ENCODE measurements at places on chromosomes 11 and 22.

- no peak for DNase-seq
Measured at GRCh38 chr11:101444164-101444563, 139.6 kb downstream of the TRPC6 start.

DNA sequence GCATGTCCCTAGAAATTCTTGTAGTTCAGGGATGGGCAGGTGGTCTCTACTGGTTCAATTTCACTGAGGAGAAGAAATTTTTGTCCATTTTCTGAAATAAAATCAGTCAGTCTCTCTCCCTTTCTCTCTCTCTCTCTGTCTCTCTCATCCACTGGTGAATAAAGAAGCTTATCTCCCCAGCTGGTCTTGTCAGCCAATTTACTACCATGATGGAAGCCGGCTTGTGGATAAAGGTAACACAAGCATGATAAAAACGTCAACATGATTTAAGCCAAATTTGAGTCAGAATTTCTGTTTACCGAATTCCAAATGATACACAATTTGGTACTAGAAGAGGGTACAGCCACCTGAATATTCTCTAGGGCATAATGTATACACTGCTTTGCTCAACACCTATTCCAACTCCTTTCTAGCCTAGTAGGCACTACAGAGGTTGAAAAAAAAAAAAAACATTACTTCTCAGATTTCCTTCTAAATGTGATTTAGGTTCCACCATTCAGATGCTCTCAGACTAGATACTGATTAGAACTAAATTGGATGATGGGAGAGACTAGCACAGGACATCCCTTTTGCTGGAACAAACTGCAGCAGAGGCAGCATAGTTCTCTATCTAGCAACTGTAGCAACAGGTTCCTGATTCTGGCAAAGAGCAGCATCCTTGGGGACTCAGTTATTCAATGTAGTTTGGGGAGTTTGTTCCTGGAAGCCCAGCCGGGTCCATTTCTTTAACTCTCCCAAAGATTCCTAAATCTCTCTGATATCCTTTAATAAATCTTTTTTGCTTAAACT, 18.8 kb downstream of the PAK1 start:
- no peak for DNase-seq

- peak; percentile 22 for DNase-seq
Measured at GRCh38 chr22:49235463-49236300, 592.0 kb downstream of the BRD1 start.

- DNase-seq = no peak
Measured at GRCh38 chr11:8085011-8085645, 4.1 kb downstream of the TUB start.

- no peak for DNase-seq
Measured at GRCh38 chr11:6268820-6269219, 9.2 kb downstream of the CCKBR start.

DNA sequence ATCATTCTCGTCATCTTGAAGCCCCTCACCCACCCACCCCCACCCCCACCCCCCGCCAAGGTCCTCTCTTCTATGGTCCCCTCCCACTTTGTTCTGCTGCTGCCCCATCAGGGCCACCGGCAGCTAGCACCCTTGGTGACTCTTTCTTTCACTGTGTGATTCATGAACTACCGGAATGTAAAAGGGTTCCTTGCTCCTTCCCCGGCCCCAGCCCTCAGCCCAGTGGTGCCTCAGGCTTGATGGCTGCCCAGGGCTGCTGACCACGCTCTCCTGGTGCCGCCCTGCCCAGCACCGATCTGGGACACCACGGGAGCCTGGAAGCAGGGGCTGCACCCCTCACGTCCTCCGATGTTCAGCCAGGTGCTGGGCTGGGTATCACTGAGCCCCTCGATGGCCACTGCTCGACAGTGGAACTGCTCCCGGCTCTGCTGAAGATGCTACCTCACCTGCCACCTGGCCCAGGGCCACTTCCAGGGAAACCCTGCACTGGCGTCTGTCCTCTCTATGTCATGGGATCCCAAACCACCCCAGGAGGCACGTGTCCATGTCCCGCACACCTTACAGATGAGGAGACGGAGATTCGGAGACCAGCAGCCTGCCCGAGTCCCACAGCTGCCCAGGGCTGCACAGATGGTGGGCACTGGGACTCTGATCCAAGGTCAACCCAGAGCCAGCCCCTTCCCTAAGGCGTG, 39.7 kb downstream of the IGLL5 start:
- no peak for DNase-seq

GRCh38 chr11:108592591-108593213, 866 bp downstream of the EXPH5 start:
- DNase-seq = peak; percentile 12

GRCh38 chr22:44120314-44120704, 60.4 kb upstream of the PARVG start:
- DNase-seq = no peak

DNA sequence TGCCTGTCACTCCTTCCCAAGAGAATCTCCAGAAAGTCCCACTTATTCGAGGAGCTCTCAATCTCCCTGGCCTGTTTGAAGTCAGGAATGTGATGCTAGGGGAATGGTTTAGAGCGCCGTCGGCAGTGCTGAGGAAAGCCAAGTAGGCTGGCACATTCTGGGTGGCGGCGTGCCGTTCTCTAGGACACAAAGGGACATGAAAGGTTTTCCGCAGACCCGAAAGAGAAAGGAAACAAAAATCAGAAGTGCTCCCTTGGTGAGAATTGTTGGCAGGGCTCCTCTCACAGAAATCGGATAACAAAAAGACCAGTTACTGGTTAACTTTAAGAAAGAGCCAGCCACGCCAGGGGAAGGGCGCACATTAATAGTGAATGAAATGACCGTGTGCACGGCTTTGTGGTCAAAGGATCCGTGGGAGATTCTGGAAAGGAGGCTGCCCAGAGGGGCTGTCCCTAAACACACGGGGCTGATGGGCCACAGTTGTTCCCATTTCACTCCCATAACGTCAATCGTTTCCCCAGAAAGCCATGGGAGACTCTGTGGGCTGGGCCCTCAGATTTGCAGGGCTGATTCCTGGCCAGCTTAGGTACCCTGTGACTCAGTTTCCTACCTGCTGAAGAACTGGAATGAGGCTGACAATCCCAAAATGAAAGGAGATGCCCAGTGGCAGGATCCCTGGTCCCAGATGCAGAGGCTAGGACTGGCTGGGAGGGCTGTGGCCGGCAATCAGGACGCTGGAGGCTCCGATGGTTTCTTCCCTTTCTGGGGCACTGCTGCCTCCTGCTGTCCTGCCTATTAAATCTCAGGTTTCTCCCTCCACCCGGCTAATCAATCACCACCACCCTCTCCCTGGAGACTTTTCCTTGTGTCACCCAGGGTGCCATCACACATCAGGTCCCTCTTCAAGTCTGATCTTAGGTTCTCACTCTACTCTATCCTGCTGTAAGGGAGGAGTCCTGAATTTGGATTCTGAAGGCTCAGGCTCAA, 82.3 kb downstream of the RCN1 start:
- peak; percentile 9 for DNase-seq

GRCh38 chr11:77966338-77966737, 28.1 kb downstream of the INTS4 start:
- DNase-seq = no peak
